ENCODE measurements at places on chromosomes 5 and 9.

DNA sequence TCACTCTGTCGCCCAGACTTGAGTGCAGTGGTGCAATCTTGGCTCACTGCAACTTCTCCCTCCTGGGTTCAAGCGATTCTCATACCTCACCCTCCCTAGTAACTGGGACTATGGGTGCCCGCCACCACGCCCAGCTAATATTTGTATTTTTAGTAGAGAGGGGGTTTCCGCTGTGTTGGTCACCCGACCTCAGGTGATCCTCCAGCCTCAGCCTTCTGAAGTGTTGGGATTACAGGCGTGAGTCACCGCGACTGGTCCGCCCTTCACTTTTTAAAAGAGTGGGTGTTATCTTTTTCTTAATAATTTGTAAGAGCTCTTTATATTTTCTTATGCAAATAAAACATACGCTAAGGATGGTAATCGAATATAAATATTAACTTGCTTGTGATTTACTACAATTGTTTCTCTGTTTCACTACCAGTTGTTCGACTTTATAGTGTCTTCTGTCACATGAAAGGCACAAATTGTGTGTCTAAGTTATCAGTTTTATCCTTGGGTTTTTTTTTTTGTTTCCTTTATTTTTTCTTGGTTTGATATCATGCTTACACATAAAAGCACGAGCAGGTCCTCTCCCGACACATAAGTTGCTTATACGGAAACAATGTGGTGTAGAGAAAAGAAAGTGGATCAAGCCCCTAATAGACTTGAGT, 1.9 kb upstream of the GPBP1 start:
- no peak for DNase-seq

- no peak for DNase-seq
Observed at GRCh38 chr5:157855404-157855994, 3.4 kb downstream of the CLINT1 start.

DNA sequence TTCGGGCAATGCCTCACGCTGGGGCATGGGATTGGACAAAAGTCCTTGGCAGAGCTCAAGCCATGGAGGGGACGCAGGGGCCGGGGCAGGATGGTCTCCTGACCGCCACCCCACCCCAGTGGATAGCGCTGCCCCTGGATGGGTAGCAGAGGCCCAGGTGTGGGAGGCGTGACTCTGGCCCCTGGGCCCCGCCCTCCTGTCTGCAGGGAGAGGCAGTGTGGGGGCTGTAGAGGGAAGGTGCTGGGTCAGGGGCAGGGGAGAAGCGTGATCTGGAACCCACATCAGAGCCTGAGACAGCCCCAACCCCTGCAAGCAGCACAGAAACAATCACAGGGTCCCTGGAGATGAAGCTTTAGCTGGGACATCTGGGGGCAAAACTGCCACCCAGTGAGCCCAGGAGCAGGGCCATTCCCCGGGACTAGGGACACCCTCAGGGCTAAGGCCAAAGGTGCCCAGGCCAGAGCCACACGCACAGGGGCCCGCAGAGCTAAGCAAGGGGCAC, 36.2 kb downstream of the NACC2 start:
- DNase-seq, result peak; percentile 8

- DNase-seq, result no peak
Observed at GRCh38 chr5:36215910-36216309, 25.8 kb downstream of the NADK2 start.

GRCh38 chr5:180830253-180831138, 27.9 kb upstream of the MGAT1 start:
- peak; percentile 64 for DNase-seq

DNA sequence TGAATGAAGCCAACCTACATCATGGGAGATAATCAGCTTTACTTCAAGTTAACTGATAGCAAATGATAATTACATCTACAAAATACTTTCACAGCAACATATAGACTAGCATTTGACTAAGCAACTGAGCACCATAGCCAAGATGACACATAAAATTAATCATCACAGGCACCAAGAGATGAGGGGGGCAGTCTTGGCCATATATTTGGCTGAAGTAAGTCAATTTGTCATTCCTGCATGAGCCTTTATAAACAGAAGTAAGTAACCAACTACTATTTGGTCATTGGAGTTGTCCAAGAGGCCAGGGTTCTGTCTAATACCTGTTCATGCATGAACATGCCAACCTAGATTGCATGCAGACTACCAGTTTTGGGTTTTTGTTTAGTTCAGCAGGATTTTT, 53.6 kb downstream of the PDCD1LG2 start:
- DNase-seq, result no peak

DNA sequence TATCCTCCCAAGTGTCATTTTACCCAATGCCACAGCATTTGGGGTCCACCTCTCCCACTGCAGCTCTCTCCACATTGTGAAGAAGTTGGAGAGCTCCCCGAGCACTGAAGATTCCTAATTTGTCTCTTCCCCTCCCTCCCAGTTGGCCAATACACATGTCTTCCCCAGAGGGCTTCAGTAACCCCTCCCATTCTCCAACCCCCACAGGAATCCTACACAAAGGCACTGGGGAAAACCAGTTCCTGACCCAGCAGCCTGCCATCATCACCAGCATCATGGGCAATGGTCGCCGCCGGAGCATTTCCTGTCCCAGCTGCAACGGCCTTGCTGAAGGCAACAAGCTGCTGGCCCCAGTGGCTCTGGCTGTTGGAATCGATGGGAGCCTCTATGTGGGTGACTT, 87.3 kb upstream of the WWC1 start:
- DNase-seq, result no peak

GRCh38 chr5:80170117-80170535, 85.7 kb downstream of the SERINC5 start:
- no peak for DNase-seq

GRCh38 chr5:129241755-129242154, 147.2 kb downstream of the ISOC1 start:
- no peak for DNase-seq

GRCh38 chr9:132077881-132078698, 1.6 kb downstream of the MED27 start:
- DNase-seq, result no peak

DNA sequence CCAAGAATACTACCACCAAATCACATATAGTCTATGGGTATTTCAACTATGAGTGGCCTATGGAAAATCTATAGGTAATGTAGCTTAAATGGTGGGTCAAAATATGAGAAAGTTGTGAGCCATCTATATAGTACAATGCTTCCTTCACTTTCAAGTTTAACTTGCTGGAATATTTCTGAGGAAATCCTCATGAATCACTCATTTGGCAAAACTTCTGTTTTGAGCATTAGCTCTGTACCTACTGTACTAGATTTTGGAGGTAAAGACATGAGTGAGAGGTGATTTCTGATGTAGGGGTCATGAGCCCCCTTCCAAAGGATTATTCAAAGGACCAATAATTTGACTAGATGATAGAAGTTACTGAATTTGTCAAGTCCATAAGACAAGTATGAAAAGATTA, 80.6 kb upstream of the DAB2 start:
- DNase-seq, result no peak

GRCh38 chr5:131394128-131394527, 130.3 kb downstream of the CDC42SE2 start:
- DNase-seq, result no peak

- DNase-seq, result no peak
Observed at GRCh38 chr9:75939536-75940111, 49.2 kb downstream of the PCSK5 start.

GRCh38 chr9:8766096-8766495, 966.5 kb upstream of the DMAC1 start:
- DNase-seq, result no peak

DNA sequence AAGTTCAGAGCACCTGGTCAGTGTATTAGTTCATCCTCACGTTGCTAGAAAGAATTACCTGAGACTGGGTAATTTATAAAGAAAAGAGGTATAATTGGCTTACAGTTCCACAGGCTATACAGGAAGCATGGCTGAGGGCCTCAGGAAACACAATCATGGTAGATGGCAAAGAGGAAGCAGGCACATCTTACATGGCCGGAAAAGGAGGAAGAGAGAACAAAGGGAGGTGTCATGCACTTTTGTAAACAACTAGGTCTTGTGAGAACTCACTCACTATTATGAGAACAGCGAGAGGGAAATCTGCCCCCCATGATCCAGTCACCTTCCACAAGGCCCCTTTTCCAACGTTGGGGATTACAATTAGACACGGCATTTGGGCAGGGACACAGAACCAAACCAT, 28.8 kb upstream of the CAVIN4 start:
- DNase-seq, result no peak

GRCh38 chr5:139513852-139514485, 31.4 kb upstream of the STING1 start:
- DNase-seq, result no peak

- no peak for DNase-seq
Observed at GRCh38 chr9:109258481-109259302, 62.2 kb downstream of the EPB41L4B start.

DNA sequence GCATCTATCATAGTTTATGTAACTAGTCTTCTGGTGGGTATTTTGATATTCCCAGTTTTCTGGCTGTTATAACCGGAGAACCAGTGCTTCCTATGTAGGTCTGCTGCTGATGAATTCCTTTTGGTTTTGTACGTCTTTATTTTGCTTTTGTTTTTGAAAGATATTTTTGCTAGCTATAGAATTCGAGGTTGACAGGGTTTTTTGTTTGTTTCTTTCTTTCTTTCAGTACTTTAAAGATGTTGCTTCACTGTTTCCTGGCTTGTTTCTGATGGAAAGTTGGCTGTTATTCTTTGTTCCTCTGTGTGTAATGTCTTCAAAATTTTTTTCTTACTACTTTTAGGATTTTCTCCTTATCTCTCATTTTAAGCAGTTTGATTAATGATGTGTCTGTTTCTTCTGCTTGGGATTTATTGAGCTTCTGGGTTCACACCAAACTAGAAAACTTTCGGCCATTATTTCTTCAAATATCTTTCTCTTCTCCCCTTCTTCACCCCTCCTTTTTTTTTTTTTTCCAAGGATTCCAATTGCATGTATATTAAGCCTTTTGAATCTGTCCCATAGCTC, 27.5 kb downstream of the ZNF618 start:
- no peak for DNase-seq
